ENCODE measurements at places on chromosomes 3 and 15.

- no peak for DNase-seq
These were observed 3.3 kb upstream of the UBL7 start for GRCh38 chr15:74464216-74464615.

DNA sequence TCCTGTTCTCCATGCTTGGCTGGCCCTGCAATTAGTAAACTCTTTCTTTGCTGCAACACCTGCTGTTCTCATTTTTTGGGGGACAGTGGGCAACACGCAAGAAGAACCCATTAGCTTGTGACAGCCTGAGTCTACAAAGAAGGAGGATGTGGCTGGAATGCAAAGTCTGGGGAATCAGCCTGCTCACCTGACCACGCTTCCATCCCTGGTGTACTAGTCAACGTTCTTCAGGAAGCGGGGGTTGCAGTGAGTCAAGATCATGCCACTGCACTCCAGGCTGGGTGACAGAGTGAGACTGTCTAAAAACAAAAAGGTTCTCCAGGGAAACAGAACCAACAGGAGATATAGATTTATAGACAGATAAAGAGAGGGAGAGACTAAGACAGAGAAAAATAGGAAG lies 27.7 kb upstream of the KBTBD12 start:
- no peak for DNase-seq

DNA sequence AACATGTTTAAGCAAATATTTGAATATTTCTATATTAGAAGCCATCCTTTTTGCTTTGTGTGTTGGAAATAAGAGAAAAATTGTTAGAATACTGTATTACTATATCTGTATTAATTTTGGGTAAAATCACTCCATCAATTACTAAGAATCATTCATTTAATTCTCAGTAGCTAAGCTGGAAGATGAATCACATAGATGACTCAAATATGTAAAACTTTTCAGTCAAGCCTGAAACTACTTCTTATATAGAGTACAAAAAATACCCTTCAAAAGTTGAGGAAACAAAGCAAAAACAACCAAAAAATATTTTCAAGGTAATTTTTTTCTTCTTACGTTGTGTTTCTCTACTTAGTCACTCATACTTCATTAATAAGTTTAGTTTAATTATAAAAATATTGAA lies 205.7 kb upstream of the ROBO1 start:
- no peak for DNase-seq

DNA sequence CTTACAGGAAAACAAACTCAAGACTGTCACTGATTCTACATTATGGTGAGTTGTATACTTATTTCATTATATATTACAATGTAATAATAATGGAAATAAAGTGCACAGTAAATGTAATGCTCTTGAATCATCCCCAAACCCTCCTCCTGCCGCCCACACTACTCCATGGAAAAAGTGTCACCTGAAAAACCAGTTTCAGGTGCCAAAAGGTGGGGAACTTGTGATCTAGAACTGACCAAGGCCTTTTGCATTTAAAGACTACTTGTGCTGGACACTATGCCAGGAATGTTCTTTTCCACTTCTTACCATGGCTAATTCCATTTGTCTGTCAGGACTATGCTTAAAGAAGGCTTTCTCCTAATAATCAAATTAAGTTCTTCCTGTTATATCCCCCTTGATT lies 32.3 kb downstream of the ROBO2 start:
- no peak for DNase-seq
